Activated CD8-positive, alpha-beta T cell treated with anti-CD3 and anti-CD28 coated beads, Interleukin-2, amount 10 ng/mL, durations not matched to agents 7 days and 5 days (primary cell): ENCODE measurements at places on chromosomes 3 and 15. TPM values are rescaled to one million over a fixed set of nuclear protein-coding genes. Genes with fewer than 3 reads are reported as not detected.

The EIF5A2 gene
- 10.8 TPM for total RNA-seq

- no peak for DNase-seq
Measured at GRCh38 chr15:64344651-64345294, 11.2 kb downstream of the CSNK1G1 start.

GRCh38 chr15:44657378-44657777 lies 6.1 kb downstream of the SPG11 start:
- DNase-seq, result no peak

DNA sequence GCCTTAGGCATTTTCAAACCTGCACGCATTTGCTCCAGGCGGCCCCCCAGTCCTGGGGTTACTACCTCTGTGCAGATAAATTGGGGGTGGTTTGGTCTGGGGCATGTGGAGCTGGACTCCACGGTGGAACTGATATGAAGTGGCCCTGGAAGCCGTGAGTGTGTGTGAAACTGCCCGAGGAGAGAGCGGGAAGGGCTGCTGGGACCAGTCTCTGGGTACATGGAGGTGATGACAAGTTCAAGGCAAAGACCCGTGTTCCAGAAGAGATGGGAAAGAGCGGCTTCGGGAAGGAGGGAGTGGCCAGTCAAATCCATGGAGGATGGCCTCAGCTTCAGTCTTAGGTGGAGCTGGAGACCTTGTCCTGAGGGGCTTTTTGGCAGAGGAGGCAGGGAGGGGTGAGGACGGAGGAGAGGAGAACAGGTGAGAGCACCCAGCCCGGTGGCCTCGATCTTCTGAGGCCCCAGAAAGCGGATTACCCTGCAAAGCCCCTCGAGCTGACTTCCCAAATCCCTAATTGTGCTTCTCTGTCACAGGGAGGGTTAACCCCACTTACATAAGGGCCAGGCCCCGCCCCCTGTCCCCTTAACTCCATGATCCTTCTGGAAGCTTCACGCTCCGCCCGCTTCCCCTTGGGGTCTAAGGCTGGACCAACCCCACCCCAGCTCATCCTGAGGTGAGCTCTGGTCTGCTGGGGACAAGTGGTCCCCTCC lies 1.9 kb upstream of the NR2E3 start:
- DNase-seq, result no peak

The GCHFR gene
- total RNA-seq, result 50.8 TPM

DNA sequence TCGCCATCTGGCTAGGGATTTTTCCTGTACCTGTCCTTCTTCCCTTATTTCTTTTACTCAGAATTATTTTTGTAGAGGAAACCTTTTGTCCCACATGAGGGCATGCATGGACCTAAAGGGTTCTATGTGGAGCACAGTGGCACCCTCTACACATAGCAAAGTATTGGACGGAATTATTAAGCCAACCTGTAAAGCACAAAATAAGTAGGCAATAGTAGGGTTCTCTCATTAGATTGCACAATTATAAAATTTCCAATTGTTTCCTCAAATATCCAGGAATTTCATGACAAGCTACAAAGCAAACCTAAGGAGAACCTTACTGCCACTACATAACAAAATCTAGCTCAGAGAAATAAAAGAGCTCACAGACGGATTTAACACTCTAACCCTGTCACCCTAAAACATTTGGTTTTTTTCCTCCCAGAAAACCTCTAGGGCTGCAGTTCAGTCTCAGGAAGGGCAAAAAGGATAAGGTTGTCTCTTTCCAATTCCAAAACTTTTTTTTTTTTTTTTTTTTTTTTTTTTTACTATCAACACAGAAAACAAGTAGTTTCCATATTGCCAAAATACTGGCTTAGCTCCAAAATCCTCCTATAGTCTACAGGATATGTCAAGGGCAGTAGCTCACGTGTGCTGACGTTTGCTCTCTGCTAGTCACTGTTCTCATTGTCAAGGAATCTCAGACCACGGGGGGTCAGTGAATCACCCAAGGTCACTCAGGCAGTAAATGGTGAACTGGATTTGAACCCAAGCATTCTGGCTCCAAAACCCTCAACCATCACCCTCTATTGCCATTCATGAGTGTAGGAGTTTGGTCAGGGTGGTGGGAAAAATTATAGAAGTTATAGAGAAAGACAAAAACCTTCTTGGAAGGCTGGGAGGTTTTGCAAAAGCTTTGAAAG lies 52.3 kb downstream of the NCEH1 start:
- no peak for DNase-seq

GRCh38 chr3:114285648-114286230 lies 8.1 kb upstream of the TIGIT start:
- DNase-seq, result no peak
